ENCODE measurements at places on chromosomes 13 and 19.

DNA sequence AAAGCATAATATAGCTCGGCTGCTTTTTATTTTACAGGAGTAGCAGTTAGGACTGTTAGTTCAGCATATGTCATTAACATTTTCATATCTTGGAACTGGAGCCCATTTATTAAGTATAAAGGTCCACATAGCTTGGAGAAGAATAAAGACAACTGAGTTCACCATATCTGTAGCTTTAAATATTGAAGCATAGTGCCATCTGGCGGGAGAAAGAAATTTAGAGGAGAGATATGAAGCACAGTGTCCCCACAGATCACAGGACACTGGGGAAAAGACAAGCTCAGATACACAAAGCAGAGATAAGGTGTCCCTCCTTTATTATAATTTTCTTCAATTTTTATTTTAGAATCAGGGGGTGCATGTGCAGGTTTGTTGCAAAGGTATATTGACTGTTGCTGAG lies 104.7 kb upstream of the FREM2 start:
- no peak for DNase-seq

DNA sequence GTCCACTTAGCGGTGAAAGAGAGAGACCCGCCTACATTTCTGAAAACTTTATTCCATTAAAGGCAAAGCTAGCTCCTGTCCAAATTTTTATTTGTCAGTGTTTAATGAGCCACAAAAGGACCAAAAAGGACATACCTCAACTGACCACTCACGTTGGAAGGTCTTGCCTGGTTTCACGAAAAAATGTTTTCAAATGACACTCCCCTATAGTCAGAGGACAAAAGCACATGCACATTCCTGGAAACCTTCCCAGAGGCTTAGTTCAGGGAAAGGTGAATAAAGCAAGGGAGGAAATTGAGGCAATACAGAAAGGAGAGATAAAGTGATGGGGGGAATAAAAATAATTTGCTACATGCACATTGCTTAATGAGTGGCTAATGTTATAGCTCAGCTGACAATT lies 55.6 kb downstream of the DOCK9 start:
- no peak for DNase-seq

- no peak for DNase-seq
Observed at GRCh38 chr19:3098515-3099346, 4.6 kb downstream of the GNA11 start.

- no peak for DNase-seq
Observed at GRCh38 chr19:2291185-2291751, 9.3 kb upstream of the PEAK3 start.

GRCh38 chr13:93726173-93726957 lies 499.8 kb downstream of the GPC6 start:
- no peak for DNase-seq

DNA sequence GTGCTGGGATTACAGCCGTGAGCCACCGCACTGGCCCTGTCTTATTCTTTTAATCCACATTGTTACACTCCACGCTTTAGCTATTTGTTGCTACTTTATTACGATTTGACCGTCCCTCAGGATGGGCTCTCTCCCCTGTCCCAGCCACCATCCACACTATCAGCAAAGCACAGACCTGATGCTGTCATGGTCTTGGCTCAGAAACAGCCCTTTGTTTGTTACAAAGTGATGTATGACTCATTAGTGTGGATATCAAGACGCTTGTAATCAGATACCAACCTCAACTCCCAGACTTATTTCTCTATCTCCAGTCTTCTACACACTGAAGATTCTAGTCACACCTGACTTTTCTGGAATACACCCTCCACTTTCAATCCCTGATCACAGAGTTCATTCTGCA lies 84.6 kb upstream of the FREM2 start:
- DNase-seq: no peak

DNA sequence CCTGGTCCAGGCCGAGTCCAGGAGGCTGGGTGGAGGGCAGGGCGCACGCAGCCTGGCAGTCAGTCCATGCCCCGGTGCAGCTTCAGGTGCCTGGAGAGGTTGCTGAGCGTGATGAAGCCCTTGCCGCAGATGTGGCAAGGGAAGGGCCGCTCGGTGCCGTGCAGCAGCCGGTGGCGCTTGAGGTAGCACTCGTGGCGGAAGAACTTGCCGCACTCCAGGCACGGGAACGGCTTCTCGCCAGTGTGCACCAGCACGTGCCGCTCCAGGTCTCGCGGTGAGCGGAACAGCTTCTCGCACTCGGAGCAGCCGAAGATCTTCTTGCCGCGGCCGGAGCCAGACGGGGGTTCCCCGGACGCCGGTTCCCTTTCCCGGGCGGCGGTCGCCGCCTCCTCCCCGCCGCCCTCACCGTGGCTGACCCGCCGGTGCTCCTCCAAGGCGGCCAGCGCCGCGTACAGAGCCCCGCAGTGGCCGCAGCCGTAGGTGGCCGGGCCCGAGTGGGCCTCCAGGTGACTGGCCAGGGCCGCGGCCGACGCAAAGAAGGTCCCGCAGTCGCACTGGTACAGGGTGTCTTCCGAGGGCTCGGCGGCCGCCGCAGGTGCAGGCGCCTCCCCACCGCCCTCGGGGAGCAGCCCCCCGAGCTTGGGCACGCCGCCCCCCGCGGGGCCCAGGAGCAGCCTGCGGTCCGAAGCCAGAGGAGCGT lies 6.8 kb downstream of the FIZ1 start:
- no peak for DNase-seq

GRCh38 chr13:97559981-97560380 lies 126.0 kb downstream of the RAP2A start:
- DNase-seq: no peak

DNA sequence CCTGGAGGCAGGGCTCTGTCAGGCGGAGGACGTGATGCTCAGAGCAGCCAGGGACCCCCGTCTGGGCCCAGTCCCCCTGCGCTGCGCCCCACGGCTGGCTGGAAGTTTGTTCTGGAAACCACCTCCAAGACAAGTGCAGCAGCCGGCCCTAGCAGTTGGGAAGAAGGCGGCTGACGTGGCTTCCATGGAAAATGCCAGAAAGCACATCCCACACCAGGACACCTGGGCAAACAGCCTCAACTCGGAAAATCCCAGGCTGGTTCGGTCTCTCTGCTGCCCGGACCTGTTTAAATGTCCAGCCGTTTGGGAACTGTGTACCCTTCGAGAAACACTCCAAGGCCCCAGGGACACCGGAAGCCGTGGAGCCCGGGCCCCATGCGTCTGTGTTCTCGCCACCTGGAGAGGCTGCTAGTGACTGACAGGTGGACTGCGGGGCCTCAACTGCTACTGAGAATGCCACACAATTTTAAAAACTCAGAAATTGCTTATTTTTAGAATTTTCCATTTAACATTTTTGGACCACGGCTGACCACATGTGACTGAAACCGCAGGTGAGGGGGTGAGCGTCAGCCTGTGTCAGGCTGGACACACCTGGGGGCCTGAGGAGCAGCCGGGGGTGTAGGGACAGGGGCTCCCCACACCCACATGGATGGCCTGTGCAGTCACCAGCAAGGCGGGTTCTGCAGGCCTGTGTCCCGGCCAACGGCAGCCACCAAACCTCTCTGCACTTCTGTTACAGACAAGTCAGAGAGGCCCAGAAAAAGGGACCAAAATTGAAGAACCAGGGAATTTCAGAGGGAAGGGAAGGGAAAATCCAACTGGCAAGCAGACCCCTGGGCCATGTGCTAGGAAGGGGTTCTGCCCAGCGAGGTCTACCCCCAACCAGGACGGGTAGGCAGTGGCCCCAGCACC lies 31.7 kb downstream of the RASA3 start:
- no peak for DNase-seq

DNA sequence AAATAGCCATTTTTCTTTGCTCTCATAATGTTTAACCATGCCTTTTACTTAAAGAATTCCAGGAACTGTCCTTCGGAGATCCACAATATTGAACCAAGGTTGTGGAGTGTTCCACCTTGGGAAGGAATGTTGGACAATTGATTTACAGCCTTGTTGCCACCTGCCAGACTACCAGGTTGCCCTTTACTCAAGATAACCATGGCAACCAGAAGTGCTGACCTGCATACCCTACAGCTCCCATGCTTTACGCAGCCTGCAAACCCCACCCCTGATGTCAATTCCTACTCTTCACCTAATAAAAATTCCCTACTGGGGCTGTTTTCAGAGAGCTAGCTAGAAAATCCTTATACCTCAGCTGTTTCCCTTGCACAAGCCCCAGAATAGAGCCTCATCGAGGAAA lies 151.0 kb upstream of the RXFP2 start:
- DNase-seq: no peak

DNA sequence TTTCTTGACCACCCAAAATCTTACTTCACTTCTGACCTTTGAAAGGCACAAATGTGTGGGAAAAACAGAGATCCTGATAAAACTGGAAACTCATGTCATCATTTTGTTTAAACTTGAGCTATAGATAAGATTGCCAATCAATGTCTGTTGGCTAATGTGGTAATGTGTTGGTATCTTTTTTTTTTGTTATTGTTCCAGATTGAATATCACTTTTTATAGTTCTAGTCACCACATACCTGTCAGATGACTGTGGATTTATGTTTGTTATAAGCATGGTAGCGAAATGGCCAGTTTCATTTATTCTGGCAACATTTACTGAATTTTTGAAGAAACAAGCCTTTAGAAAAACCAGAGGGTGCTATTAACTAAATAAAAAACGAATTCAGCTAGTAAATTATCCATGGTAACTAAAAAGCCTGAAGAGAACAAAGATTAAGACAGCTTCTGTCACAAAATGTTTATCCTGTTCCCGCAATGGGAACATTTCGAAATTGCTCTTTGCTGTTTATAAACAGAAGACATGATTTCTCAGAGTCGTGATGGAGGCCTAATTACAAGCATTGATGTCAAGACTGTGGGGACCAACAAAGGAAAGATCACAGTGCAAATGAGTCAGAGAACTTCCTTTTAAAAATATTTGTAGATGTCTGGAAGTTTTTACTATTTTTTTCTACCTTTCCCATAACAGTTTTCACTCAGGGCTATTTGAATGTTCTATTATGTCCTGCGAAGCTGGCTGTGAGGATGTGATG lies 82.9 kb upstream of the POSTN start:
- no peak for DNase-seq

- no peak for DNase-seq
Observed at GRCh38 chr13:109725297-109725696, 61.1 kb downstream of the IRS2 start.

DNA sequence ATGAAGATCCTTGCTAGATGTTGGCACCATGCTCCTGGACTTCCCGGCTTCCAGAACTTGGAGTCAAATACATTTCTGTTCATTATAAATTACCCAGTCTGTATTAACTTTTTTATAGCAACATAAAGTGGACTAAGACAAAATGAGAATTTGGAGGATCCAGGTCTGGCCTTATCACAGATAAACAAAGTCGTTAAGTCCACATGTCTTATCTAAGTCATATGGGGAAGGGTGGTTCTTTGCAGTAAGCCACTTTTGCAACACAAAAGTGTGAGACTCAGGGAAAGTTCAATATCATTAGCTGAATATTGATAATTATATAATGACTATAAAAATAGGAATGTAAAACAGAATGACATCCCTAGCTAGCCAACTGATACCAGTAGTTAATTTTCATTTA lies 91.6 kb upstream of the SIAH3 start:
- no peak for DNase-seq

GRCh38 chr19:39807846-39808364 lies 26.1 kb downstream of the DYRK1B start:
- no peak for DNase-seq

- no peak for DNase-seq
Observed at GRCh38 chr13:99182439-99182838, 18.2 kb upstream of the UBAC2 start.

- DNase-seq: peak; percentile 90
Observed at GRCh38 chr19:44752816-44753625, 4.5 kb downstream of the BCL3 start.

DNA sequence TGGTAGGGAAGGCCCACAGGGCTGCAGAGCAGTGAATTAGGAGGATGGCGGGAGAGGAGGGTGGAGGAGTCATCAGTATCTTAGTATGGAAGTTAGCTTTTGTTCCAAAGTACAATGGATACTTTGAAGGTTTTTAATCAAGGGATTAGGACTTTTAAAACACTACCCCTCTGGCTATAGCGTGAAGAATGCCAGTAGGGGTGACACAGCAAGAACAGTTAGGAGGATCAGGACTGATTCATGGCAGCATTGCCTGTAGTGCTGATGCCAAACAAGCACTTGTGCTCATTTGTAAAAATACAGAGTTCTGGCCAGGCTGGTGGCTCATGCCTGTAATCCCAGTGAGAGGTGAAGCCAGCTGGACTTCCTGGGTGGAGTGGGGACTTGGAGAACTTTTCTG lies 46.2 kb downstream of the SKA3 start:
- no peak for DNase-seq

DNA sequence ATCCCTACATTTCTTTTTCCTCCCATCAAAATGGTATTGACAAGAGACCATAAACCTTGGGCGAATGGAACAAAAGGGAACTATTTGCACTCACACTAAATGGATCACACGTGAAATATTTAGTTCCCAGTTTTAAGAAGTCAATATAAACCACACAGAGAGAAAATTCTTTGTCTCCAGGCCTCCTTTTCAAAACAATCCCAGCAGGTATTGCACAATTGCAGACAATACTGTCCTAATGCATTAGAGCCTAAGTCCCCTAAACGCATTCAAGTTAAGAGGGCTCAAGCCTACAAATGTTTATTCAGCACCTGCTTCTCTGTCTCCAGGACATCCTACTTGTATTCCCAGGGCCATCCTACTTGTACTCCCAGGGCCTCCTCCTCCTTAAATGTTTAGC lies 1.3 kb upstream of the B3GLCT start:
- DNase-seq: no peak

DNA sequence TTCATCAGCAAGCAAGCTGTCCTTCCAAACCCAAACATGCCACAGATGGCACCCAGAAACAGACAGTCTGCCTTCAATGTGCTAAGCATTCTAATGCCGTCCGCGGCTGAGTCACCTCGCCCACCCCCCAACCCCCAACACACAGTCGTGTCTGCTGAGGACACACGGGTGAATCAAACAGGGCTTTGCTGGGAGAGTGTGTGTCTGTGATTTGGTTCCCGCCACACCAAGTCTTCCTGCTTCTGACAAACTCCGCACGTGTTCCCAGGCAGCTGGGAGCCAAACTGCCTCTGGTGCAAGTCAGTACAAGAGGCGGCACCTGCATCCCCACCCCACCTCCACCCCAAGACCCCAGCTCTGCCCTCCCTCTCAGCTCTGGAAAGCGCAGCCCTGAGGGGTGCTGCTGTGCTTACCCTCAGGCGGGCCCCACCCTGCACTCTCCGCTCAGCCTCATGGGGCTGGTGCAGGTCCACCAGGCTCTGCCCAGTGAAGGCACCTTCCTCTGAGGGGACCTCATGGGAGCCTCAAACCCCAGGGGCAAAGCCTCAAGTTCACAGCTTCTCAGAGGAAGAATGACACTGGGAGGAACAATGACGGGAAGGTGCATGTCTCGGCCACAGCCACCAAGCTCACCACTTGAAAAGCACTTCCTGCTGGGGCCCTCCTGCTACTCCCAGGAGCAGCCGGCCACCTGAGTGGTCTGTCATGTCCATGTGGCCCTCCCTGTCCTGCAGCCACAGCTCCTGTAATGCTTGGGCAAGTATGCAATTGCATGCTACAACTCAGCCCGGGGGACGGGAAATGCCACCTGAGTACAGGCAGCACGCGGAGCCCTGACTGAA lies 15.0 kb upstream of the SLC35E1 start:
- peak; percentile 46 for DNase-seq

GRCh38 chr19:38714354-38714778 lies 29.9 kb downstream of the CAPN12 start:
- DNase-seq: no peak

Data from activated effector memory CD4-positive, alpha-beta T cell treated with Interleukin-2 at 50 U/mL for 16 hours (primary cell).